ENCODE measurements at places on chromosomes 3 and 15.

DNA sequence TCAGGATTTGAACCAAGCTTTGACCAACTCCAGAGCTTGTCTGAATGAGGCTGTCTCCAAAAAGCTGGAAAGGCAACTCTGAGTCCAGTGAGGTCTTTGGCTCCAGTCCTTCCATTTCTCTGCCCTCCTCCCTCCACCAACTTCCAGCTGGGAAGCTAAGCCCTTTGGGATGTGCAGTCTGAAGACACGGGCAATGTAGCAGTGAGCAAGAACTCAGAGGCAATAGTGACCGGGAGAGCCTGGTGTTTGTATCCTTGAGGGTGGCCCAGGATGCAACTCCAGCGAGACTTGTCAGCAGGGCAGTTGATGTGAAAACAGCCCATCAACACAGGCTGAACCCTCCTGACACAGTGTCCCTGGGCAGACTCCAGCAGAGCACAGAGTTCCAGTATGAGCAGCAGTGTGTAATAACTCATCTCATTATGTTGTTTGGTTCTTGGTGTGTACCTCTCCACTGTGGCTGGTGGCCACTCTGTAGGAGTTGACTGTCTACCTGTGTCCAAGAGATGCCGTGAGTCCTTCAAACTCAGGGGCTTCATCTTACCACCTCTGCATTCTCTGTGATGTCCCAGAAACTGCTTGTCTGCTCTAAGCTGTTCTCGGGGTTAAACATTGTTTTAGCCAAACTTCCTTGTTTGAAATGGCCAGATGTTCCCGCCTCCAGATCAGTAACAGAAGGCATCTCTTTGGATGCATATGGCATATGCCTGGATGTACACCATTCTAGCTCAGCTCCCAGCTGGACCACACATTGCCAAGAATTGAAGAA, 6.6 kb downstream of the CDCP1 start:
- no peak for DNase-seq

- no peak for DNase-seq
Measured at GRCh38 chr3:156407617-156408225, 147.2 kb downstream of the SSR3 start.

GRCh38 chr3:107268469-107268868, 108.8 kb upstream of the CCDC54 start:
- no peak for DNase-seq

- no peak for DNase-seq
Measured at GRCh38 chr3:140500473-140500872, 177.4 kb upstream of the TRIM42 start.

- no peak for DNase-seq
Measured at GRCh38 chr3:128426128-128426921, 40.4 kb downstream of the DNAJB8 start.

DNA sequence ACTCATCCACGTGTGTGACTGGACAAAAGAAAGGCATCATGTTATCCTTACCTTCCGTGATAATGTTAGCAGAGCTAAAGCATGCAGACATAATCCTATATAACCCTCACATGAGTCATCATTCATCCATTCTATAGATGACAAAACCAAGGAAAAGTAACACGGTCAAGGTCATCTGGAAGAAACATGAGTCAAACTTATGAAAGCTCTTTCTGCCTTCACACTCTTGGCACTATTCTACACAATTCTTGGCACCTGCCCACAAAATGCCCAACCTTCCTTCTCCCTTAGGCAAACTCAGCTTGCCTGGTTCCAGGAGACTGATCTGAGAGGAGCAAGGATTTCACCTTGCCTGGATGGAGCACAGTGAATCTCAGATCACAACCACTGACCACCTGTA, 66.9 kb downstream of the PRICKLE2 start:
- no peak for DNase-seq

GRCh38 chr15:99925661-99926461, 192.6 kb upstream of the LYSMD4 start:
- no peak for DNase-seq

DNA sequence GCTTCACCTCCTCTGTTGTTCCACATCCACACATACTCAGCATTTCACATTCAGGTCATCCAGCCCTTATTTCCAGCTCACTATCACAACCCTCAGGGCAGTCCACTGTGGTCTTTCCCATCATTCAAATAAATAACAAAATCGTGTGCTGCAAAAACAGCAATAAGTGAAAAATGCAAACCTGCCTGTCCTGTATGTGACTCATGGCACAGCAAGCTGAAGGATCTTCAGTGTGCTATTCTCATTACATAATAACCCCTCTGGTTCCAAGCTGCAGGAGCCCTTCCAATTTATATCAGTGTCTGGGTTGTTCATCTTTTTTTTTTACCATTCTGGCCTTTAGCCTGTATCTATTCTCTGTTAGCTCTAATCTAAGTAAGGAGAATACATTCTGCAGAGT, 185.3 kb upstream of the UBE2E2 start:
- no peak for DNase-seq

GRCh38 chr15:74172701-74173379, 670 bp upstream of the ISLR start:
- no peak for DNase-seq

- DNase-seq: no peak
Measured at GRCh38 chr3:148763156-148763680, 64.4 kb upstream of the CPB1 start.

- DNase-seq: no peak
Measured at GRCh38 chr3:98806521-98806920, 43.4 kb downstream of the ST3GAL6 start.

DNA sequence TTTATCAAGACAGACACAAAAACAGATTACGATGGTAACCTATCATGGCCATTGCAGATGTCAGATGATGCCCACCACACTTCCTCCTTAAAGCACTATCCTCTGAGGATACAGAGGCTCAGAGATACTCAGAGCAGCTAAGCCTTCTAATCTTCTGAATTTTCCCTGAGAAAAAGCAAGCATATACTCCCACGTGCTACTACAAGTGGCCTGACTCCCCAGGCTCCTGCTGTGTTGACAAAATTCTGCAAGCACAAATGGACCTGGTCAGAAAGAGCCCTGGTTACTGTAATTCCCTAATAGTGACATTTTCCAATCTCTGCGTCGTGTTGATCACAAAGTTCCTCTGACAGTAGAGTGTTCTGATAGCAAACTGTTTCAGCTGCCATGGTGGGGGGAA, 207.1 kb downstream of the KCNMB2 start:
- DNase-seq: no peak

DNA sequence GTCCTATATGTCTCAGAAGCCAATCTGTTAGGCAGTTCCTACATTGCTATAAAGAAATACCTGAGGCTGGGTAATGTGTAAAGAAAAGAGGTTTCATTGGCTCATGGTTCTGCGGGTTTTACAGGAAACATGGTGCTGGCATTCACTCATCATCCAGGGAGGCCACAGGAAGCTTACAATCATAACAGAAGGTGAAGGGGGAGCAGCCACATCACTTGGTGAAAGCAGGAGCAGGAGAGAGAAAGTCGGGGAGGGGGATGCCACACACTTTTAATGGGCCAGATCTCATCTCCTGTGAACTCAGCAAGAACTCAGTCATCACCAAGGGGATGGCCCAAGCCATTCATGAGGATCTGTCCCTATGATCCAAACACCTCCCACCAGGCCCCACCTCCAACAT, 9.1 kb downstream of the SLC49A4 start:
- DNase-seq: no peak

- no peak for DNase-seq
Measured at GRCh38 chr3:52682016-52682415, 3.7 kb downstream of the PBRM1 start.

- DNase-seq: no peak
Measured at GRCh38 chr3:43379343-43379742, 93.0 kb downstream of the SNRK start.

GRCh38 chr15:91578511-91578910, 275.0 kb upstream of the SLCO3A1 start:
- DNase-seq: no peak

- no peak for DNase-seq
Measured at GRCh38 chr15:92806763-92807162, 93.4 kb upstream of the CHD2 start.

Measured in SIG-M5 (cell line).